ENCODE measurements at places on chromosomes 4 and X.

DNA sequence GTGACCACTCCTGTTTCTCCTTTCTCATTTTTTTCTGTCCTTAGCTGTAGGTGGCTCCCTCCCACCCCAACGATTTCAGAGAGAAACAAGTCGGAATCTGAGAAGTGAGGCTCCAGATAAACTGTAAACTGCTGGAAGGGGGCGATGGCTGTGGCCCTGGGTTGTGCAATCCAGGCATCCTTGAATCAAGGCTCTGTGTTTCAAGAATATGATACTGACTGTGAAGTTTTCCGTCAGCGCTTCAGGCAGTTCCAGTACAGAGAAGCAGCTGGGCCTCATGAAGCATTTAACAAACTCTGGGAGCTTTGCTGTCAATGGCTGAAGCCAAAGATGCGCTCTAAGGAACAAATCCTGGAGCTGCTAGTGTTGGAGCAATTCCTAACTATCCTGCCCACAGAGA is 37.7 kb downstream of the ETDC start:
- DNase-seq = no peak

GRCh38 chr4:115729739-115730266 is 616.4 kb upstream of the NDST4 start:
- DNase-seq = no peak

GRCh38 chrX:40168480-40169011 is 70.8 kb upstream of the BCOR start:
- DNase-seq = no peak

DNA sequence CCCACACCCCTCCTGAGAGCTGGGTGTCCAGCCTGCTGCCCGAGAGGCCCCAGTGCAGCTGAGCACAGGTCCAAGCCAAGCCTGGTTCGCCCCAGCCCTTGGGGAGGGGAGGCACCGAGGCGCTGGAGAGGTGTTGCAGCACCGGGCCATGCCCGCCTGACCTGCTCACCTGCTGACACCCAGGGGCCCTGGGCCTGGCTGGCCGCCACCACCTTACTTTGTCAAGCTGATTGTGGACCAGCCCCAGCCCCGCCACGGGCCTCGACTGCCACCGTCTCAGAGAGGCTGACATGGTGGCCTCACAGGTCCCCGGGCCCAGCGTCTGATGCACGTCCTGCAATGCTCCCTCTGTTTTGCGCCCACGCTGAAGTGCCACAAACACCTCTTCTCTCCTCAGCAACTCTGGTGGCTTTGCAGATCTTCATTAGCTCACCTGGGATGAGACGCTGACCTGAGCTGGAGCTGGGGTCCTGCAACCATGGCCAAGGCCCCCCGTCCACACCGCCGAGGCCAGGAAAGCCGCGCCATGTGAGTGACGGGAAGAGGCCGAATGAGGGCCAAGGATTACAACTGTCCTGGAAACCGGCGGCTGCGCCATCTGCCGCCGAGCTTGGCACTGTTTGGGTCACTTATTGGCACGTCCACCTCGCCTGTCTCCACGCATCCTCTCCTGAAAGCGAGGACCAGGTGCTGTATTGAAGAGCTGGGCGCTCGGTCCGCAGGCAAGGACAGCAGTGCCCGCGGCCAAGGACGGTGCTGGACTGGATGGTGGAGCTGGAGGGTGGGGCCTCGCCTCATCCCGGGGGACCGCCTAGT is 7.6 kb downstream of the CPLX1 start:
- DNase-seq = peak; percentile 80

Data from cerebellar nuclear complex (tissue), 1 donor.